Activated CD8-positive, alpha-beta T cell treated with anti-CD3 and anti-CD28 coated beads, Interleukin-2, amount 10 ng/mL, durations not matched to agents 7 days and 5 days (primary cell): ENCODE measurements at places on chromosomes 13 and 19. TPM values are rescaled to one million over a fixed set of nuclear protein-coding genes. Genes with fewer than 3 reads are reported as not detected.

Gene ZNF729
- not detected for total RNA-seq

- DNase-seq = peak; percentile 77
- H3K36me3 ChIP-seq = peaks cover 13% of the 10 kb centered on the region
- H3K4me1 ChIP-seq = peaks cover 39% of the 10 kb centered on the region
- no peak overlapping the region for H3K27ac ChIP-seq
- no peak overlapping the region for H3K4me3 ChIP-seq
- H3K27me3 ChIP-seq = peaks cover 33% of the 10 kb centered on the region
These were observed 3.7 kb downstream of the KCNC3 start for GRCh38 chr19:50325310-50326100.

Gene FFAR1
- total RNA-seq = not detected

DNA sequence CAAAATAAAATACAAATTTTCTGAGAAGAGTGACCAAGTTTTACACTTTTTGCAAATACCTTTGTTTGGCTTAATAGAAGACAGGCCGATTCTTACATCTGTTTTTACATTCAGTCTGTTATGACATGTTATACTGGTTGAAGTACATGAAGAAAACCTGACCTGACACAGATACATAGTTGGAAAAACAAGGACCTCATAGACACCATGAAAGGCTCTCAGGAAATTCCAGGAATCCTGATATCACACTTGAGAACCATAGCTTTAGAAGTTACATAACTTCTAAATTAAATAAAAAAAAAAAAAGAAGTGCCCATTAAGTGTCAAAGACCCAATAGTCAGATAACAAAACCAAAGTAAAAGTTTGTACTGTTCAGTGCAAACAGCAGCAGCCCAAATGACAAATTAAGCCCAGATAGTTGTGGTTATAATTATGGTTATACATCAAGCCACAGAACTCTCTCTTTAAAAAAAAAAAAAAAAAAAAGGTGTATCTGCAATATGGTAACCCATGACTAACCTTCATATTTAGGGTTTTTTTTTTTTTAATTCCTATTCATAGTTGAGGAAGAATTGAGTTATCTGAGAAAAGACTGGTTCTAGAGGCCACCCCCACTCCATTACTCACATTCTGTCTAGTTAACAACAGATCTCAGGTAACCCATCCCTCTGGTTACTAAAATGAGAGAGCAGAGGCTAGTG, 19.8 kb downstream of the RBM26 start:
- H3K4me3 ChIP-seq = no peak overlapping the region
- H3K27me3 ChIP-seq = no peaks in the 10 kb centered on the region
- peaks cover 15% of the 10 kb centered on the region for H3K36me3 ChIP-seq
- DNase-seq = no peak

GRCh38 chr13:66716538-66716937, 513.6 kb downstream of the PCDH9 start:
- no peak overlapping the region for H3K27ac ChIP-seq
- DNase-seq = no peak
- H3K36me3 ChIP-seq = no peaks in the 10 kb centered on the region
- H3K27me3 ChIP-seq = no peaks in the 10 kb centered on the region
- H3K4me1 ChIP-seq = no peaks in the 10 kb centered on the region

DNA sequence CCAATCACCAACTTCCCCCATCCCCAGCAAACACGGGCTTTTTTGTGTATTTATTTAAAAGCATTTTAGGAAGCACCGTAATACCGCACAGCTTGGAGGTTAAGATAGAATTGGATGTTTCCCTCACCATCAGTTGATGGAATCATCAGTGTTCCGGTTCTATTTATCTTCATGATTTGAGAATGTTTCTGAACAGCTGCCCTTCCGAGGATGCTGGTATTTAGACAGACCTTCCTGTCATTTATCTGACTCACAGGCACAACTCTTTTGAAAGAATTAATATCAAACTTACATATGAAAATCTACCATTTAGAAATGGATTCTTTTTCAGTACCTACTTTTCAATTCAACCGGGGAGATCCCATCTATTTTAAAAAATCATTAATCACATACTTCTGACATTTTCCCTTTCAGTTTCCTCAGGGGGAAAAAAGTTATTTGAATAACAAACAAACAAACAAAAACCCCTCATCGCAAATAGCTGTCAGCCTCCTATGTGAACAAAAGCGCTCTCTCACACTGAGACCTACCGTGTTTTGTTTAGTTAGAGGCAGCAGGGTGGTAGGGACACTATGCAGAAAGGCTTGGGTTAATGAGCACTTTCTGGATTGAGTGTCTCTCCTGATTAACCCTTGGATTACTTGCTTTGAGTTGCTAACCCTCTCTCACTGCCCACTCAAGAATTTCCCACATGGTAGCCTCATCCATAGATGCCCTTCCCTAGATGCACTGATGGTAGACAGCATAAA, 189.3 kb downstream of the TM9SF2 start:
- H3K4me1 ChIP-seq = no peaks in the 10 kb centered on the region
- H3K4me3 ChIP-seq = no peak overlapping the region
- H3K27me3 ChIP-seq = peaks cover 3% of the 10 kb centered on the region
- no peak for DNase-seq
- no peaks in the 10 kb centered on the region for H3K36me3 ChIP-seq

Gene LILRB2
- total RNA-seq = not detected

GRCh38 chr19:14218620-14219330, 12.8 kb upstream of the ADGRL1 start:
- H3K27me3 ChIP-seq = no peaks in the 10 kb centered on the region
- no peaks in the 10 kb centered on the region for H3K36me3 ChIP-seq
- no peak overlapping the region for H3K4me3 ChIP-seq
- peaks cover 30% of the 10 kb centered on the region for H3K4me1 ChIP-seq

- H3K36me3 ChIP-seq = no peaks in the 10 kb centered on the region
- H3K4me1 ChIP-seq = no peaks in the 10 kb centered on the region
- no peak overlapping the region for H3K27ac ChIP-seq
- no peak for DNase-seq
- no peak overlapping the region for H3K4me3 ChIP-seq
- H3K27me3 ChIP-seq = peaks cover 5% of the 10 kb centered on the region
These were observed 135.5 kb downstream of the IRS2 start for GRCh38 chr13:109650861-109651260.
